ENCODE measurements at places on chromosomes 4 and X.

DNA sequence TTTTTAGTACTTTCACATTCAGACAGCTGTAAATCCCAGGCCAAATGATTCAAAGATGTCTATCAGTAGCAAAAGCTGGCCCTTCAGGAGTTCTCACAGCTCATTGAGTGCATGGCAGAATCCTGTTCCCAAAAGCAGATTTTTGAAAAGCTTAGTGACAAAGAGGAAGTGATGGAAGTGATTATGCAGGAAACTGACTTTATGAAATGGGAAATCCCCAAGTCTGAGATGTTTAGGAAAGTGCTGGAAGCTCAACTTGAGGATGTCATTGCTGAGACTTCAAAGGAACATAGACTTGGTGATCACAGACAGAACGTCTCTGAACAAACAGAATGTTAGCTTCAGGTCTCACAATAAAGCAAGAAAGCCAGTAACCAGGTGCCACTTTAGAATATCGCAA, 51.0 kb upstream of the CFAP47 start:
- no peak for DNase-seq

DNA sequence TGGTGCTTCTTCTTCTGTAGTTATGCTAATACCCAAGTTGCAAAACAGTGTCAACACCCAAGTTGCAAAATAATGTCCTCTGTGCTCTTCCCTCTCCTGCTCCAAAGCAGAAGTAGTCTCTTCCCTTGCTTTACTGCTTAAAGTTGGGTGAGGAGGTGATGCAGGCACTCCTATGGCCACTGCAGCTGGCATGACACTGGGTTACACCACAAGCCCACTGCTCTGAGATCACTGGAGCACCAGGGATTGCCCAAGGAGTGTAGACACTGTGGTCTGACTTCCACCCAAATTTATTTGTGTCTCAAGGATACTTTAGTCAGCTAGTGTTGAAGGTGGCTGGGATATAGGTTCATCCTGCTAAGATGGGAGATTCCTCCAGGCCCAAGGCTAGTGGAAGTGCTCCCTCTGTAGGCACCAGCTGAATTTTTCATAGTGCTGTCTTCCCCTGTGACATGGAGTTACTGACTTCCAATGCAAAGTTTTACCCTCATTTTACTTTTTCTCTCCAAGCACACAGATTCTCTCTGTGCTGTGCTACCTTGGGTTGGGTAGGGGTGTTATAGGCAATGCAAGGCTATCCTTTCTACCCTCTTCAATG, 196.2 kb upstream of the TENT5D start:
- DNase-seq = no peak

DNA sequence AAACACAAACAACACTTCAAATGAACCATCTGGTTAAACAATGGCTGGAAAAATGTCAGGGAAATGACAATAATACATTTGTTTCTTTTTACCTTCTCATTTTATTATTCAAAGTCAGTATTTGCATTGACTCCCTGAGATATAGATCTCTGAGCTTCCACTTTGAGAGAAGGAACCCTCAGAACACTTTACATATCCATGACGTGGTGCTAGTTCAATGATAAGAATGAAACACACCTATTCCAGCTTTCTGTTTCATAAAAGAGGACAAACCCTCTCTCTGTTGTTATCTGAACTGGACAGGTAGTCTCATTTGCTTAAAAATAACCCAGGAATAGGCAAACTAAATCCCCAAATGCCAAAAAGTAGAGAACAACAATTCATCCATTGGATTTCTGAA, 65.3 kb upstream of the CCSER1 start:
- DNase-seq = no peak

DNA sequence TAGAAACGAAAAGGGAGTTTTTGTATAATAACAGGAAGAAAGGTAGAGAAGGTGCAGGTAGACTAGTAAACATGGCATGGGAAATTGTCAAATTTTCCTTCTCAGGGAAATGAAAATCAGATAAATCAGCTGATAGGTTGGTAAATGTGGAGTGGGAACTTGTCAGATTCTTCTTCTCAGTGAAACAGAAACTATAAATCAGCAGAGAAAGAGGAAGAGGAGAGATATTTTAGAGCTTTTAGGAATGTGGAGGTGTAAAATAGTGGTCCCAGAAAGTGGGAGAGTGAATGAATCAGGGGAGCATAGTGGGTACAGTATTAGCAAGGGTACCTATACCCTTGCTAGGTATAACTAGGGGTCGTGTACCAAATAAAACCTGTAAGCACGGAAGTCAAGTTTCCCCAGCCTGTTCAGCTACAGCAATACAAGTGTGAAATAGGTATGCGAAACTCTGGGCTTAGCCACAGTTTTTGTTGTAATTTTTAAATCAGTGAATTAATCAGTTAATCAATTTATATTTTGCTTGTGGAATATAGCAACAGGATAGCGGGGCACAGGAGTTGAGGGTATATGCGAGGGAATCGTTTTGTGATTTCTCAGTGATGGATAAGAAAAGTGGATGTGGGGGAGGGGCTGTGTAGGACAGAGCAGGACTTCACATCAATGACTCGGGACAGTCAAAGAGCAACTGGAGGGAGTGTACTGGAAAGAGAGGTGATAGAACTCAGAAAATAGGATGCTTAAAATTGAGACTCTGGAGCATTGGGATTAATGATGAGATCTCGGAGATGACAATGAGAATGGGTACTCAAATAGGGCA, 561.5 kb downstream of the INPP4B start:
- DNase-seq = no peak

DNA sequence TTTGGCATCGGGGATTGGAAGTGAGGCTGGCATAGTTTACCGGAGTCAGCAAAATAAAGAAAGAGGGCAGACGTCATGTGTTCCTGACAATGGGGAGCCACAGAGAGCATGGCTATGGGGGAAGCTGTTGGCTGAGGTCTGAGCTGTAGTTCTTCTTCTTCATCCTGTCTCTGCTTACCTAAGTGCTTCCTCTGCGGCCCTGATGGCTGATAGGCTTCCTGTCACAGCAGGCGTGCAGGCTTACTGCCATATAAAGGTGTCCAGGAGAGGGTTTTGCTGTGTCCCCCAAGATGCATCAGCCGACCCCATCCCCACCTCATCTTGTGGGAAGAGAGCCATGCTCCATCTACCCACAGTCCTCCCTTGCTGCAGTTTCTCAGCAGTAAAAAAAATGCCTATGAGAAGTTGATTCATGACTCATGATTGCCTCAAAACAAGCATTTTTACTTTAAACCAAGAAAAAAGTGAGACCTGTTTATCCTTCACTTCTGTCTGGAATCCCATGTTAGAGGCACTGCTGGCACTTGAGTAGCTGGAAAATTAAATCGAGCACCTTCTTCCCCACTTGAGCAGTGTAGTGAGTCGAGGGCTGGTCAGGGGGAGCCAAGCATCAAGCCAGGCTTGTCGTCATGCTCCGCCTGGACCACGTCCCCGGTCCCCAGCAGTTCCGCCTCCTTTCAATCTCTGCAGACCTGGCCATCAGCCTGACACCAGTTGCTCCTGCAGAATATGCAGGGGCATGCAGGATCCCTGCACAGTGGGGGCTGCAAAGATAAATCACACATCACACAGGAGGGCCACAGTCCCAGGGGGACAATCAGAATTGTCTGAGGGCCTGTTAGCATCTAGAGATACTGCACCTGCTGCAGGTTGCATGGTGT, 237.8 kb downstream of the EVC2 start:
- no peak for DNase-seq

GRCh38 chr4:184695178-184695896, 38.6 kb downstream of the CENPU start:
- DNase-seq = no peak

- no peak for DNase-seq
These were observed 105.1 kb upstream of the GRID2 start for GRCh38 chr4:92198711-92199110.

All from T follicular helper cell (primary cell).